ENCODE measurements at places on chromosomes 16 and 17.

- DNase-seq, result no peak
These were observed 116.0 kb upstream of the SOX9 start for GRCh38 chr17:72004611-72005331.

GRCh38 chr16:71855937-71856662, 10.3 kb downstream of the ATXN1L start:
- DNase-seq, result no peak

- DNase-seq, result no peak
These were observed 65.2 kb downstream of the ARSG start for GRCh38 chr17:68356520-68356919.

- DNase-seq, result peak; percentile 86
These were observed 18.6 kb downstream of the FLOT2 start for GRCh38 chr17:28878981-28879380.

- no peak for DNase-seq
These were observed 100.6 kb downstream of the ENGASE start for GRCh38 chr17:79174905-79175856.

DNA sequence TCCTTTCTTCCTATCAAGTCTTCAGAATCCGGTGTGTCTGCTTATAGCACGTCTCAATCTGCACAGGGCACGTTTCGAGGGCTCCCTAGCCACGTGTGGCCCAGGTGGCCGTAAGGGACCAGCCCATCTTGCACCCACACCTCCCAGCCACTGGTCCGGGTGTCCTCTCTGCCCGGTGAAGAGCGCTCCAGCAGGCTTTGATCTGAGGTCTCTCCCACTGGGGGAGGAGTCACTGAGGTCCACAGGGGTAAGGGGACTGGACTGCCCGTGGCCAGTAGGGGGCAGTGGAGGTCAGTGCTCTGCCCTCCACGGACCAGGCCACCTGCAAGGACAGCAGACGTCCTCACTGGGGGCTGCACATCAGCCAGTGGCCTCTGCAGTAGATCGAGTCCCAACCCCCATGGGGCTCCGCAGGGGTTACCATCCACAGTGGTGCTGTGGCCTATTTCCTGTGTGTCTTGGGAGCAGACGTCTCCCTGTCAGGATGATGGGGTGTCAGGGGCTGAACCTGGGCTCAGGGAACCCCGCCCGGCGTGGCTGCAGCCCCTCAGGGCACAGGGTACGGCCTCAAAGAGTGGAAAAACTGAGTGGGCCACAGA, 204.1 kb upstream of the CIBAR2 start:
- DNase-seq, result peak; percentile 81

- no peak for DNase-seq
These were observed 160.3 kb upstream of the RPH3AL start for GRCh38 chr17:512926-513325.

- DNase-seq, result peak; percentile 58
These were observed 660 bp downstream of the RBBP6 start for GRCh38 chr16:24539850-24540601.

DNA sequence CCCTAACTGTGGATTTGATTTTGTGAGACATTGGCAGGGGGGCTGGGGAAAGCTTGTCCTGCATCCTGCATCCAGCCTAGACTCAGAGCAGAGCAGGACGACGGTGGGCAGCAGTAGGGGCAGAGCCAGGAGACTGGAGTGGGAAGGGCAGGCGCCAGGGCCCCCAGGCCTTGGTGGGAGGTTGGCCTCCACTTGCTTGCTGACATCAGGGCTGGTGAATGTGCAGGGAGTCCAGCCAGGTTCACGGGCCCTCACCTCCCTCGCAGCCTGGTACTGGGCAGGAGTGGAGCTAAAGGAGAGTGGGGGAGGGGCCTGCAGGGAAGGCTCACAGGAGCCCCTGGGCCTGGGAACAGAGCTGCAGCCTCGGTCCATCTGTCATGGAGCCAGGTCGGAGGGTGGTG, 2.2 kb upstream of the SMTNL2 start:
- DNase-seq, result no peak

DNA sequence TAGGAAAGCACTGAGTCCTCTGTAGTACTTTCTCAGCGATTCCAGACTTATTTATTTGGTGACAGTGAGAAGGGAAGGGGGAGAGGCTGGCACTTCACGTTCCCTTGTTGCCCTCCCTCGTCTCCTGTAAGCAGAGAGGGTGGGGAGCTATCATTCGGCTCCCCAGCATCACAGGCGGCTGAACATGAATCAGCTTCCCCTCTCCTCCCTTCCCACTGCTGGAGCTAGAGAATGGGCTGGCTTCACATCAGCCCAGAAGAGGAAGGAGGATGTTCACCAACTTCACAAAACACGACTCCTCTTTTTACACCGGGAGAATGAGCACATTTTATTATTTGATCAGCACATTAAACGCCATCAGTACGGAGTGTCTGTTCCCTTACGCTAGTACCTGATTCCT, 6.7 kb upstream of the CMIP start:
- DNase-seq, result no peak

DNA sequence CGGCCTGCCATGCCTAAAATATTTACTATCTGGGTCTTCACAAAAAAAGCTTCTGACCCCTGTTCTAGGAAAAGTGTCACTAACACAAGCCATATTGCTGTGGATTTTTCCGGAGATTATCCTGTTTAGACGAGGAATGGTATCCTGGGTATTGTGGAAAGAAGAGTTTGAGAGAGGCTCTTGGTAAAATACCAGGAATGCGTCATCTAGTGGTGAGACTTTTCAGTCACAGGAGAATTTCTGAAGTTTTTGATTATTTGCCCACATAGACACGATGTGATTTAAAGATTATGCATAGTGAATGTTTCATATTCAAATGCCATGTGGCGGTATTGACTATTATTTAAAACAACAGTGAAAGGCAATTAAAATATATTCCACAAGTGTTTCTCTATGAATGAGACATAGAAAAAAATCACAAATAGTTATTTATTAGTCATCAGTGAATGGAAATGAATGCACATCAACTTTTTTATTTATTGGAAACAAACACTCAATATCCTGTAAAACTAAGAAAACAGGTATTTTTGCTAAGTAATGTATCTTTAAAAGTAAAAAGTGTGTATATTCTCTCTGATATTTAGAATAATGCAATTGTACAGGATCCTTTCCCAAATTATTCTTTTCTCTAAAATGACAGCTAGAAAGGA, 7.8 kb downstream of the KRT28 start:
- no peak for DNase-seq

DNA sequence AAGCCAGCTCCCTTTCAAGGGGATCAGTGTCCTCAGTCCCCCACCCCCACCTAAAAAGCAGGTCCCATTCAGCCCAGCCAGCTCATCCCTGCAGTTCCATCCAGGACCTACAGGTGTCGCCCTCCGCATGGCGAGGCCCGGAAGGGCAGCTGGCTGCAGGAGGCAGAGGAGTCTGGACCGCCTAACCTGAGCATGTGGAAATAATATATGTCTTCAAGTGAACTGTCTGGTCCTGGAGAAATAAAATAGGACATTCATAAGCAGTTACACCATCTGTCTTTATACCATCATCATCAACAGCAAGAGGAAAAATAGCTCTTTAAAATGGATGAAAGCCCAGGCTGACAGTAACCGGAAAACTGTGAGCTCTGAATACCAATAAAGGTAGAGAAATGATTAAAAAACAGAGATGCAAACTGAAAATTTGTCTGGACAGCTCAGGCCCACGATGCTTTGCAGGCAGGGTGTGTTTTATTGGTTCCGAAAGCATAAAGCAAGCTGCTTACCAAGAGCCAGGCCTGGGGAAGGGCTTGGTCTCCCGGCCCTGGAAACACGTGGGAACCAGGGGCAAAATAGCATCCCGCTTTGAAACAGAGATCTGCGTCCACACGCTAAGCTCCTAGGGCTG, 215.2 kb downstream of the ZFHX3 start:
- peak; percentile 88 for DNase-seq

DNA sequence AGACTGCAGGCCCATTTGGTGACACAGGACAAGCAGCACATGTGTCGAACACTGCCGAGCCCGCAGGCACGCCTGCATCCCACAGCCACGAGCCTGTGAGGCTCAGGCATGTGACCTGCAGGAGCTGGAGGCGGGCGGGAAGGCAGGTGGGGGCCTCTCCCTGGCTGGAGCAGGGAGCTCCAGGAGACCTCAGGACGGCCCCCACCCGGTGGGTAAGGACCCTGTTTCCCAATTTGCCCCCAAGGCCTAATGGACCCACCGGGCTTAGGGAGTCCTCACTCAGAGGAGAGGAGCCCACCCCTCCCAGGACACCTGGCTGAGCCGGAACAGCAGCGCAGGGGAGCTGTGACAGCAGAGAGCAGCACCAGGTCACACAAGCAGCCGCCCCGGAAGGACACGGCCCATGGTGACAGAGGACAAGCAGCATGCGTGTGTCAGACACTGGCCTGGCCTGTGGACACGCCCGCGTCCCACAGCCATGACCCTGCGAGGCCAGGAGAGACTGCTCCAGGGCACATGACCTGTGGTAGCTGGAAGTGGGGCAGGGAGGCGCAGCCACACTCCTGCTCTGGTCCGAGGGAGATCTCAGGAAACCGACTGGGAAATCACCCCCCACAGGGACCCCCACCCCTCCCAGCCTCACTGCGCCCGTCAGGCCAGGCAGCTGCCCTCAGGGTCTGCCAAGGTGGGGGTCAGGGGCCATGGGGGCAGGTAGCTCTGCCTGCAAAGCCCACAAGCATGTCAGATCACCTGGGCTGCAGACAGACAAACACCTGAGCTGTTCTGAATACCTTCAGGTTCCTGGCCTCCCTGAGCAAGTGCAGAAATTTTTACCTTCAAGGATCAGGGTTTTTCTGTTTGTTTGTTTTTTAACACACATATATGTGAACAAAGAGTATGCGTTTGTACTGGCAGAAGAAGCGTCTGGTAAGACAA, 2.4 kb downstream of the SPSB3 start:
- no peak for DNase-seq

DNA sequence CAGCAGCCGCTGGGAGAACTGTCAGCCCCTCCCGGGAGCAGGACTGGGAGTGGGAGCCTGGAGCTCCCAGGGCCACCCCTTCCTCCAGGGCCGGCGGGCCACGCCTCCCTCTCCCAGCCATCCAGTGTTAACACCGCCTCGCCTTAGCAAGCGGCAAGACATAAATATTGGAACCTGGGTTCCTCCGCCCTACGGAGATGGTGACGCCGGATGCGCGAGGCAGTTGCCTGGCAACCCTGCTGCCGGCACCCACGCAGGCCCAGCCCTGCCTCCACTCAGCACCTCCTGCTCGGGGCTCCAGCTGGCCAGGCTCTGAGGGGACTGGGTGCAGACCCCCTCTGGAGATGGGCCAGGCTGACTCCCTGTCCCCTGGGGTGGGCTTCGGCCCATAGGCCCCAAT, 27.4 kb upstream of the CACNA1H start:
- peak; percentile 60 for DNase-seq

GRCh38 chr16:11342021-11342855, 3.0 kb upstream of the RMI2 start:
- no peak for DNase-seq
